Stimulated activated CD8-positive, alpha-beta memory T cell treated with anti-CD3 and anti-CD28 coated beads, Interleukin-4, amount 100 ng/mL, for 48 hours (primary cell): ENCODE measurements at places on chromosomes 12 and 14.
A peak's percentile ranks its signal among the peaks of the same experiment; 100 is the strongest.

DNA sequence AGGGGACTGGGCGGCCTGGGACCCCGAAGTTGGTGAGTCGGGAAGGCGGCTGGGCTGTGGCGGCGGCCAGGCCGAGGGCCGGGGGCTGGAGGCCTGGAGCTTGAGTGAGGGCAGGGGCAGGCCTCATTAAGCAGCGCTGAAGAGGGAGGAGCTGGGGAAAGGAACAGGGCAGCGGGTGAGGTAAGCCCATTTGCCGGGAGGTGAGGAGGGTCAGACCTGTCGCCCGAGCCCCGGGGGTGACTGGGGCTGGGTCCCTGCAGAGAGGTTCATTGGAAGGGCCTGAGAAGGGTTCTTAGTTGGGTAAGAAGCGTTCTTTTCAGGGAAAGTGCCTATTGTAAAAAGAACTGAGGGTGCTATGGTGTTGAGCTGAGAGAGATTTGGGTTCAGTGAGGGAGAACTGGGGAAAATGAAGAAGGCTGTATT is 441 bp downstream of the RAB5B start:
- peak; percentile 54 for DNase-seq

DNA sequence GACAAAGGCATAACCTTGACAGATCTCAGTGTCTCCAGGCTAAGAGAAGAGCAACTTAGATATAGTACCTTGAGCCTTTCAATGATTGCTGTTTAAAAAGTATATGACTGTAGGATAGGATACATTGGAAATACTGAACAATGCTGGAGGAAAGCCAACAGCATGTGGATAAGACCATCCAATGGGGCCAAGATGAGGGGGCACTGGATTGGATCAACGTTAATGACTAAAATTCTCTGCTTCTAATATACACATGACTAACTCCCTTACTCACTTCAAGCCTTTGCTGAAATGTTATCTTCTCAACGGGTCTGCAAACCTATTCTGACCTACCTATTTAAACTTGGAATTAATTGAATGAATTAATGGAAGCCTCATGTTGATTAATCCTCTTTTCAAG is 354.9 kb downstream of the RAD51B start:
- no peak for DNase-seq

DNA sequence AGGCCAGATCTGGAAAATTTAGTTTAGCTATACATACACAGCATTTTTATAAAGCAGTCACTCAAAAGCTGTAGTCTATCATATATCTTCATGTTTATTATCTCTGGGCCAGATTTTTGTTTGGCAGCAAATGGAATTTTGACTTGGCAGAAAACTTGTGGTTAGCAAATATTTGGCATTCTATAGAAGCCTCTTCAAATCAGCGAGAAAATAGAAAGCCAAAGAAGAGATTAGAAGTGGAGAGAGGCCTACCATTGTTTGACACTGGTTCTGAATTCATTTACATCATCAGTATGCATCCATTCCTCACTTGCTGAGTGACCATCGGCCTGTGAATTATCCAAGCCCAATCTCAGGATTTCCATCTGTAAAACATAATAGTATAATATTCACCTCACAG is 1077.6 kb downstream of the GALC start:
- DNase-seq, result no peak

DNA sequence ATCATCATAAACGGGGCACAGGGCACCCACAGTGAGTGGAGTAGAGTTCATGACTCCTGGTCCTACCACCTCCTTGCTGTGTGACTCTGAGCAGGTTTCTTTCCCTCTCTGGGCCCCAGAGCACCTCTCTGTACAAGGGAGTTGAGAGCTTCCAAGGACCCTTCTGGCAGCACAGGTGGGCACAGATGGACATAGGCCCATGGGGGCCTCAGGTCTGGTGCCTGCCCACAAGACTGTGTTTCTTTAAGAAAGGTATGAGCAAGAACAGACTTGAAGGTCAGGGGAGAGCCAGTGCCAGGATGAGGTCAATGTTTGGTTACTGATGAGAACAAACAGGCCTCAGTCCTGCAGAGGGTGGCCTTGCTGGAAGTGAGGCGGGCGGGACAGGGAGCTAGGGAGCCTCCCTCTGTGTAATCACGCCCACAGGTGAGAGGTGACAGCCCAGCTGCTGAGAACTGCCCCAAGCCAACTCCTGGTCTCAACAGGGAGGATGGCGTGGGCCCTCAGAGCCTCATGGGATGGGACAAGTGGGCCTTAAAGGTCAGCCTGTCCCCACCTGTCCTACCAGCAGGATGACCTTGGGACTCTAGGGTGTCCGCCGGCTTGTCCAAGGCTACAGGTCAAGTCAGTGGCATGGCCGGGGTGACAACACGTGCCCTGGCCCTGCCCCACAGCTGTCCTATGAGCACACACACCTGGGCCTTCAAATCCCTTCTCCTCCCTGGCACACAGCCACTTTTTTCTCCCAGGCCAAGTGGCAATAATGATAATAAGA is 49.1 kb downstream of the CCDC85C start:
- DNase-seq, result no peak

DNA sequence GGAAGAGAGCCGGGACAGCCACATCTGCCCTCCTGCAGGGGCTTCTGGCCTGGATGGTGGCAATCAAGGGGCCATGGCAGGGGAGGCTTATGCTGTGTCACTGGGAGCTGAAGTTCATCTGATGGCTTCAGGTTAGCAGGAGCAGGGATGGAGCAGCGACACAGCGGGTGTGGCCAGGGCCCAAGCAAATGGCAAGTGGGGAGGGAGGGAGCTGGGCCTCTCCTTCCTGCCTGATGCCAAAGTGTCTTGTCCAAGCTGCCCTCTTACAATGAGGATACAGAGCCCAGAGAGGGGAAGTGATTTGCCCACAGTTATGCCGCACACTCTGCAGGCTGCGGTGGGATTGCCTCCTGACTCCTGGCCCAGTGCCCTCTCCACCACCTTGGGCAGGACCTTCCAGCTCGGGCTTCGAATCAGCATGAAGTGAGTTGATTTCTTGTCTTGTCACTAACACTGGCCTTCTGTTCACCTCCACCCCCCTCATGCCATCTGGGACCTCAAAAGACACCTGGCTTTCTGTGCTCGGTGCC is 51.3 kb downstream of the IQSEC3 start:
- DNase-seq, result no peak

DNA sequence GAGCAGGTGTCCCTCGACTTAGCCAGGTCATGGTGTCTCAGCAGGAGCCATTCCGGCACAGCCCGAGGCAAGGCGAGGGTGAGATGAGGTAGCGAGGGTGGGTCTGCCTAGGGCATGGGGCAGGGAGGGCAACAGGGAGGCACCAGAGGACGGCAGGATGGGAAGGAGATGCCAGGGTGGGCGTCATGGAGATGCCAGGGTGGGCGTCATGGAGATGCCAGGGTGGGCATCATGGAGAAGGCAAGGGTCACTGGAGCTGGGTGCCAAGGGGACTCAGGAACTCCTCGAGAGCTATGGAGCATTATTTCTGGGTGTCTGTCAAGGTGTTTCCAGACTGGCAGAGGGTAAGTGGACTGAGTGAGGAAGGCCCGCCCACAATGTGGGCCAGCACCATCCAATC is 7.4 kb downstream of the DEGS2 start:
- DNase-seq, result no peak

DNA sequence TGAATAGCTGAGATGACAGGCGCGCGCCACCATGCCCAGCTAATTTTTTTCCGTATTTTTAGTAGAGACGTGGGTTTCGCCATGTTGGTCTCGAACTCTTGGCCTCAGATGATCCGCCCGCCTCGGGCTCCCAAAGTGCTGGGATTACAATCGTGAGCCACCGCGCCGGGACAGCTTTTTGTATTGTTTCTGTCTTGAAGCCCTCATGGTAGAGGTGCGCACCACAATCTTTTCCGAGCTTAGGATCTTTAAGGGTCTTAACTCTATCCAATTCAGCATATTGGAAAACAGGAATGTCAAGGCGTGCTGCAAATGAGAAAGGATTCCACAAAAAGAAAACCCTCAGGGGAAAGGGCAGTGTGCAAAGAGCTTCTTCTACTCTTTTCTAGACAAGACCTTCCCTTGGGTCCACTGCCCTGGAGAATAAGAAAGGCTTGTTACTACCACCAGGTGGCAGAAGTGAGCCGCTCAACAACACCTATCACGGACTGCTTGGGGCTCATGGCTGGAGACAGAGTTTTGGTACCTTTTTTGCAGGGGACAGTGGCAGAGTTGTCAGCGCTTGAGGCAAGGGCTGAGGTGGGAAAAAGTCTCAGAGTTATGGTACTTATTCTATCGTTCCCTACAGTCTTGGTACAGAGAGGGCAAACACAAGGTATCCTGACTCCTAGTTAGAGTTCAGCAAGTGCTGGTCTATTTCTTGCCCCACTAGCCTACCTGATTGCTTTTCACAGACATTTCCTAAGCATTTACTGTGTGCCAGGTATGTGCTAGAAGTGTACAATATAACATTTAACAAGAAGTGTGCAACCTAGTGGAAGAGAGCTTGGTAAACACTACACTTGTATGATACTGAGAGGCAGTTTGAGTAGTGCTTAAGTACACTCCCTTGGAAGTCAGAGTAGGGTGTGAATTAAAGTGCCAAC is 16.4 kb upstream of the SP7 start:
- peak; percentile 86 for DNase-seq

DNA sequence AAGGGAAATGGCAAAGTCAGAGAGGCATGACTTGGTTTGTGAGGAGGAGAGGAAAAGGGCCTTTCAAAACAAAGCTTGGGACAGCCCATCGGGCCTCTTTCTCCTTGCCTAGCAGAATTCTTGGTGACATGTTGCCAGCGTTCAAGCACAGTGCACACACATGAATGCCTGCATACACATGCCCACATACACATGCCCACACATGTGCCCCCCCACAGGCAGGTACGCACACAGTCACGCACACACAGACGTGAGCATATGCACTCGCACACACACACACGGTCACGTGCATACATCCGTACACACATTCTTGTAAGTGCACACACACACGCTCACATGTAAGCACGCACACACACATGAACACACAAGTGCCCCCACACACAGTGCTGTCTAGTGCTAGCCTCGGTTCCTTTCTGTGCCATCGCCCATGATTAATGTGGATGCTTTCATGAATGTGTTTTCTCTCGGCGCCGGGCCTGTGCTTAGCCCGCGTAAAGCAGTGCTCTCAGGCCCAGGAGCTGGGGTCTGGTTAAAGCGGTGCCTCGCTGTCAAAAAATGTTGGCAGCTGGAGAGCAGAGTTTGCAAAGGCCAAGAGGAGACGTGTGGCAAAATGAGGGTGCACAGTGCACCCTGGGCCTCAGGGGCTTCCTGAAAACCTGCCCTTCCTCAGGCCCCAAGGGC is 328.8 kb upstream of the DIO3 start:
- DNase-seq, result no peak

DNA sequence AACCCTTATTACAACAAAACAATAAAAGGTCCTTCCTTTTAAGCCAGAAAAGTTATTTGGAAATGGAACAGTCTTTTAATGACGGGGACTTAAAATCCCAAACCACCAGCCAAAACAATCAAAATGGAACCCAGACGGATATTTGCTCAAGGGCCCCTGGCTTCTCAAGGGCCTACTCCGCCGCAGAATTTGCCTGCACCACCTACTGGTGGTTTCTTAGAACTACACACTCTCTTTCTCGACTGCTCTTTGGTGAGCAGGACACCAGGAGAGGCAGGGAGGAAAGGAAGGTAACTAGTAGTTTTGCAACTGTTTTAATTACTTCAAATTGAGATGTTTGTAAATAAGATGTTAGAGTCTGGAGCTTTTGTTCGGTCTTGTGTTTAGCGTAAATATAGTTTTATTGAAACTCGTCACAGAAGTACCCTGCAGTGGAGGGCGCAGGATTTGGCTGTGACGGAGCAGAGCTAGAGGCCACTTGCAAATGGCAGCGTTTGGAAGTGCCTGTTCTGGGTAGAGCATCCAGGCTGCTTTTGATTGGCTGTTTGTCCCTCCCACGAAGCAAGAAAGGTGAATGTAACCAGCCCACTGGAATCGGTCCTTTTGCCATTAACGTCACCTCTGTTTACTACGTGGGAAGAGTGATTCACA is 238.5 kb downstream of the CACNA1C start:
- peak; percentile 56 for DNase-seq

- peak; percentile 82 for DNase-seq
Measured at GRCh38 chr12:89225401-89225800, 126.9 kb downstream of the DUSP6 start.

GRCh38 chr12:82414926-82415325 is 56.6 kb downstream of the METTL25 start:
- DNase-seq, result no peak
